ENCODE measurements at places on chromosomes 4 and X.

DNA sequence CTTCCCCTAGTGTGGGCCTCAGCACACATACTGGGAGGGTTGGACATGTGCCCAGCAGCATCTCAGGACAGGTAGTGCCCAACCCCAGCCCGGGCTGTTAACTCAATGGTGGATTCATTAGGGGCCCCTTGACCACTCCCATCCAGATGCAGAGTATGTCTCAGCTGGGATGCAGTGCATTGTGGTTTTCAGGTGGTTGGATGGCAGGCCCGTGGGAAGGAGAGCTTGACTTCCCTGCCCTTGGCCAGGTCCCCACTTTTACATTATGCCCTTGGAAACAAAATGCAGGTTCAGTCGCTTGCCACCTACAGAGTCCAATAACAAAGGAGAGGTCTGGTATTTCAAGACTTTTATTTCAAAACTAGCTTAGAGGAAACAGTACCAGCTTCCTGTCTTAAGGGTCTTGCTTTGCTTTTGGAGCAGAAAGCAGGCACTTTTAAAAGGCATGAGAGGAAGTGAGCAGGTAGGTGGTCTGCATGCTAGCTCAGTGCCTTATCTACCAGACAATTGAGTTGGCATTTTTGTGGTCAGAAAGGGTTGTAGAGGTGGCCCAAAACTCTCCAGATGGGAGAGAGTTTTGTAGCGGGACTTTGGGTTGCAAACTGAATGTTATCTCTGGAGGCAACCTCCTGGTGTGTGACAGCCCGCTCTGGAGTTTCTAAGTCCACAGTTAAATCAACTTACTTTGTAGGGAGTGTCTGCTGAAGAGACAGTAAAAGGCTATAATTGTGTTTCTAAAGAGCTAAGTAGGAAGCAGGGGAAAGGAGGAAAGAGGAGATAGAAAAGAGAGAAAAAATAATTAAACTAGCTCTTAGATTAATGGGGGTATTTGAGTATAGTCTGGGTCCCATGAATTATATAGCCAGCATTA is 171.0 kb downstream of the GALNTL6 start:
- DNase-seq = no peak

- no peak for DNase-seq
Observed at GRCh38 chrX:118948270-118948669, 26.1 kb upstream of the LONRF3 start.

- no peak for DNase-seq
Observed at GRCh38 chr4:113810906-113811305, 49.4 kb upstream of the CAMK2D start.

DNA sequence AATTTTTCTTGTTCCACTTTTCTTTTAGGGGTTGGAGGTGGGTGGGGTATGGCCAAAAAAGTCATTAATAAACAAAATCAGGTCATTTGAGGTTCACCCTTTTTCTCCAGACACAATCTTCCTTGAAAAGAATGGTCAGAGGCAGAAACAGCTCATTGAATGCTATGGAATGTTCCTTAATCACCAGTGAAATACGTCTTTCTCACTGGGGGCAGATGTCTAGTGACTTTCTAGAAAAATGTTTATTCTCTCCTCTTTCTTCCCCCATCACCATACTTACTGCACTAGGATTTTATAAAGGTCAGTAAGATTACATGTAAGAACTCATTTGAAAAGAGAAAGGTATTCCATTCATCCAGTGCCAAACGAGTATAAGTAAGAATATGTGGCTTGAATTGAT is 44.5 kb downstream of the MGST2 start:
- no peak for DNase-seq

Data from NCI-H748 treated with DMSO at 0.1 percent for 48 hours (cell line).